ENCODE measurements at places on chromosomes 4 and X.

DNA sequence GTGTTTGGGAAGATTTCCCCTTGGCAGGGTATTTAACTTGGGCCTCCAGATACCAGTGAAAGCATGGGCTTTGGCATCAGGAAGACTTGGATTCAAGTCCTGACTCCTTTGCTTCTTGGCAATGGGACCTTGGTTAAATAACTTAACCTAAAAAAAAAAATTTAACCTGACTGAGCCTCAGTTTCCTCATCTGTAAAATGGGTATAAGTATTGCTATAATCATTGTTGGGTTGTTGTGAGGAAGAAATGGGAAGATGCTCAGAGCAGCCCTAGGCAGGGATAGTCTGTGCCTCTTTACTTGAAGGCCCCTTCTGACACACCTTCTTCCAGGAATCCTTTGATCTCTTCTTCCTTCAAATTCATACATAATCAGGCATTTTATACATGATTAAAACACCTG is 70.3 kb downstream of the ZCCHC12 start:
- no peak for DNase-seq

DNA sequence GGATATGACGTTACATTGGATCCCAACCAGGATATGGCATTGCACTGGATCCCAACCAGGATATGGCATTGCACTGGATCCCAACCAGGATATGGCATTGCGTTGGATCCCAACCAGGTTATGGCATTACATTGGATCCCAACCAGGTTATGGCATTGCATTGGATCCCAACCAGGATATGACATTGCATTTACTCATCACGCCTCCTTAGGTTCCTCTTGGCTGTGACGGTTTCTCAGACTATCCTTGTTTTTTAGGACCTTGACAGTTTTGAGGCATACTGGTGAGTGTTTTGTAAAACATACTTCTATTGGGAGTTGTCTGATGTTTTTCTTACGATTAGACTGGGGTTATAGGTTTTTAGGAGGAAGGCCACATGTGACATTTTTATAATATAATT is 5.4 kb upstream of the ACSL1 start:
- DNase-seq = no peak

GRCh38 chr4:77240469-77241066 is 83.6 kb downstream of the CCNG2 start:
- DNase-seq = peak; percentile 86

GRCh38 chr4:126559961-126560360 is 1072.8 kb upstream of the INTU start:
- no peak for DNase-seq

- peak; percentile 28 for DNase-seq
Measured at GRCh38 chrX:131703646-131704045, 159.8 kb downstream of the OR13H1 start.

GRCh38 chr4:122632396-122633143 is 11.7 kb upstream of the IL21 start:
- DNase-seq = no peak

GRCh38 chrX:103398421-103398864 is 22.1 kb downstream of the BEX3 start:
- DNase-seq = no peak

GRCh38 chr4:102405821-102406401 is 60.6 kb upstream of the SLC39A8 start:
- DNase-seq = peak; percentile 19

DNA sequence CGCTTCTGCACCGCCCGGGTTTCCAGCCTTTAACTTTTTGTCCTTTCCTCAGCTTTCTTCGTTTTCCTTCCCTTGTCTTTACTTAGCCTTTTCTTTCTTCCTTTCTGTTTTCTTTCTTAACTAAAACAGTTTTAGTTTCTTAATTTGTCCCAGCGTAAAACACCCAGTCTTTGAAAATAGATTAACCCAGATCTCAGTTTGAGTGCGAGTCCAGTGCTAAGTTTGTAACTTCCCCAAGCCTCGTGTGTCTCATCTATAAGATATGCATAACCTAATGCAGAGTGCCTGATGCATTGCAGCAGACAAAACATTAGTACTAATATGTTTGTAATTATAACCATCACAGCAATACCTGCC is 460 bp upstream of the GEMIN8 start:
- no peak for DNase-seq

GRCh38 chr4:646460-646859 is 21.1 kb downstream of the PDE6B start:
- DNase-seq = no peak

DNA sequence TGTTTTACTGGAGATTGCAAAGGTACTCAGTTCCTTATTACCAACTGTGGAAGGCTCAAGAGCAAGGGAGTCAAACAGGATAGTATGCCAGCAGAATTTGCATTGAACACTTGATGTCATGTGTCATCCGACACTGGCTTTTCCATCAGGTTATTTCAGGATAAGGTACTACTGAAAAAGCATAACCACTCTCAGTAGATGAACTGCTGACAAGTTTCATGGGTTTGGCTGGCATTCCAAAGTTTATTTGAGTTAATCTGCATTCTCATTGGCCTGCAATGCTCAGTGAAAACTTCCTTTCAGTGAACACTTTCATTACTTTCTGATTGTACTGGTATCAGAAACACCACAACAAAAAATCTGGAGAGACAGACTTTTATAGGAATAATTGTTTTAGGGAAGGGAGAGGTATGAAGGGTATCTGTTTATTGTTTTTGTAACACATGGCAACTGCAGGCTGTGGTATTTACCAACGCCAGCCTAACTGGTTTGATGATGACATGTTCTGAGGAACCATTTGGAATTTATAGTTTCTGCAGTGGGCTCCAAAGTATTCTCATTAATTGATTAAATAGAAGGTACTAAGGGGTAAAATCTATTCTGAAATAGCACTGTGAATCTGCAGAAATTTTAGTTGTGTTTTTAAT is 345.7 kb upstream of the NR3C2 start:
- DNase-seq = peak; percentile 12

DNA sequence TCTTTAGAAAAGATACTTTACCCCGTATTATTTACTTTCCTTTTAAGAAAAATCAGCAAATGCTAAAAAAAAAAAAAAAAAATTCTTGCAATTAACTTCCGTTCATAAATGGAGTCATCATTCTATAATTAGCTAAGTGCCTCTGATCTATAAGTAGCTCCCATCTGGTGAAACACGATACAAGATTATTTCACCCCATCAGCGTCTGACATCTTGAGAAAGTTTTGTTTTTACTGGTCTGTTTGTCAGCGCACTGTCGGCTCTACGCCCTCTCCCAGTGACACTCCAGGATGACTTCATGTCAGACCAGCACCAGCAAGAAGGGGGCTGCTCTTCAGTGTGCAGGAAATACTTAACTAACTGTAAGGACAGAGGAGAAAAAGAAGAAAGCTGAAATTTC is 108.3 kb downstream of the AFAP1 start:
- DNase-seq = peak; percentile 20

DNA sequence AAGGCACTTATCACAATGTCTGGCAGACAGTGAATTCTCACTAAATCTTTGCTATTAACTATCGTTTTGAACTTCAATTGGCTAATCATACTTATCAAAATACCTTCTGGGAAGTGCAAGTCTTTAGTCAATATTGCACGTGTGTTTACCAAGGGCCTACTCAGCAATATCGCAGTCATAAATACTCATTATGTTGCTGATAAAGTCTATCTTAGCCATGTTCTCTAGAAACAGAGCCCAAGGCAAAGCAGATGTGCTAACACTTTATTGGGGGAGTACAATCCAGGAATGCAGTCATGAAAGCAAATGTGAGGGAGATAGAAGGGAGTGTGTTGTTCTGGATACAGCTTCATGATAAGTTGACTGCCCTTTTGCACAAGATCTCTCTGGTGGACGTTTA is 90.5 kb downstream of the FBXO8 start:
- no peak for DNase-seq

DNA sequence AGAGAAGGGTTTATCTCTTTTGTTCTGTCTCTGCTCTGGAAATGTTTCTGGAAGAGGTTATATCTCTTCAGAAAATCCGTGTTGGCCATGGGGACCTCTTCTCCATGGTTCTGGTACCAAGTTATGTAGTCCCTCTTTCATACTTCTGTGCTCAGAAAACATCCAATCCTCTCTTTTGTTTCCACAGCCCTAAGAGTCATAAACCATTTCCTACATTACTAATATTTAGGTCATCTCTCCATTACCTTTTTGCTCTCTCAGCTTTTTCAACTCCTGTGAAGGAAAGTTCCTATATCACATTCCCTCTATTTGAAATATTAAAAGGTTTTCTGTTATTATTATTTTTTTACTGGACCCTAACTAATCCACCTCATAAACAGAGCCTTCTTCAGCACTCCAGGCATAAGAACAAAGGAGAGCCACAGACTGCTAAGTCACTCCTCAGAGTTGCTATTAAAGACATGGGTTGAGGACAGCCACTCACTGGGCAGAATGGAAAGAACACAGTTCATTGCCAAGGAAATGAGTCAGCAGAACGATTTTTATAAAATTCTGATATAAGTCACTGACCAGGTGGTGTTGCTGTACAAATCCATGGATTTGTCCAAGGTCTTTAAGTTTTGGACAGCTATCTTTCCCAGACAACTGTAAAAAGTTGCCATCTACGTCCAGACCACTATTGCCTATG is 122.4 kb upstream of the NPY2R start:
- no peak for DNase-seq

GRCh38 chr4:4423706-4424498 is 37.0 kb downstream of the NSG1 start:
- no peak for DNase-seq

DNA sequence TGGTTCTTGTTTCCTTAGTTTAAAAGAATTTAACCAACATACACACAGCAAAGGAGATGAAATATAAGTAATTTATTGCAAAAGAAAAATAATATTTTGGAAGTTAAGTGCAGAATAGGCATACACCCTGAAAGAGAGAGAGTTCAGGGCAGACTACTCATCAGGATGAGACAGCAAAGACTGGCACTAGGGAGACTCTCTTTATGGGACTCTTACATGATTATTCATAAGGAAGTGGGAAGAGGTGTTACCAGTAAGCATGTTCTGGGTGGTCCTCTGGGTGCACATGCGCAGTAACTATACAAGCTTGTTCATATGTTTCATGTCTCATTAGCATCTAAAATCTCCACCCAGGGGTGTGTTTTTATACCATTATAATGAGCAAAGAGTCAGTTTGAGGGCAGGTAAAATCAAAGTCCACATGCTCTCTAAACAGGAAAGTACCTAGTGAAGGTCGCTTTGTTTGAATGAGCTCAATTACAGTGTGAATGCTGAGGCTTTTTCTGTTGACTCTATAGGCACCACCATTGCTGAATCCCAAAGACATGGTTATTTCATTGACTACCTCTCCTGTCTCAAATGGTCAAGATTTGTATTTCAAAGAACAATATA is 38.2 kb upstream of the PRDM5 start:
- no peak for DNase-seq

- DNase-seq = no peak
Measured at GRCh38 chr4:20490734-20491133, 209.5 kb upstream of the PACRGL start.

- no peak for DNase-seq
Measured at GRCh38 chr4:128358231-128358912, 70.8 kb upstream of the PGRMC2 start.

GRCh38 chr4:75745161-75745560 is 20.8 kb downstream of the USO1 start:
- no peak for DNase-seq
